ENCODE measurements at places on chromosomes 7 and 10.

DNA sequence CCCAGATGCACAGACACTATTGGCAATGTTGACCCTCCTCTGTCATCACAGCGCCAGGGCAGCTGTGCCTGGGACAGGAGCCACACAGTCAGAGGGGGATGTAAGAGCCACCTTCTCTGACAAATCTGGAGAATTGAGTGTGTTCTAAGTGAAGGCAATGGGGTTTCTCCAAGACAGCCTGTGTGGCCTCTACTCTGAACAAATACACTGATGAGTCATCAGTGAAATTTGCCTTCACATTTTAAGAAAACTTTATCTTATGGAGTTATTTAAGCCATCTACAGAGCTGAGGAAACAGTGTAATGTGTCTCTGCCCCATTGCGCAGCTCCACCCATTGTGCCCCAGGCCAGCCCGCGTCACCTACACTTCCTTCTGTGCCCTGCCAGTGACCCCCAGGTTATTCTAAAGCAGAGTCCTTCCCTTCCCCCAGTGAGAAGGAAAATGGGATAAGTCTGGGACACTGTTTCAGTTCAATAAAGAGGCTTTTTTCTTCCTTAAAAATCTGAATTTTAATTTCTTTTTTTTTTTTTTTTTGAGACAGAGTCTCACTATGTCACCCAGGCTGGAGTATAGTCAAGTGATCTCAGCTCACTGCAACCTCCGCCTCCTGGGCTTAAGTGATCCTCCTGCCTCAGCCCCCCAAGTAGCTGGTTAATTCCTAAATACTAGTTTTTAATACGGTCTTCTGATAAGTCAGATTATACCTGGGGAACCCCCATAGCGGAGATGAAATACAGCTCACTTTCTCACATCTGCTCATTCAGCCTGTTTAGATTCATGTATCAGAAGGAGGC, 21.8 kb downstream of the AKR1E2 start:
- no peak for DNase-seq

DNA sequence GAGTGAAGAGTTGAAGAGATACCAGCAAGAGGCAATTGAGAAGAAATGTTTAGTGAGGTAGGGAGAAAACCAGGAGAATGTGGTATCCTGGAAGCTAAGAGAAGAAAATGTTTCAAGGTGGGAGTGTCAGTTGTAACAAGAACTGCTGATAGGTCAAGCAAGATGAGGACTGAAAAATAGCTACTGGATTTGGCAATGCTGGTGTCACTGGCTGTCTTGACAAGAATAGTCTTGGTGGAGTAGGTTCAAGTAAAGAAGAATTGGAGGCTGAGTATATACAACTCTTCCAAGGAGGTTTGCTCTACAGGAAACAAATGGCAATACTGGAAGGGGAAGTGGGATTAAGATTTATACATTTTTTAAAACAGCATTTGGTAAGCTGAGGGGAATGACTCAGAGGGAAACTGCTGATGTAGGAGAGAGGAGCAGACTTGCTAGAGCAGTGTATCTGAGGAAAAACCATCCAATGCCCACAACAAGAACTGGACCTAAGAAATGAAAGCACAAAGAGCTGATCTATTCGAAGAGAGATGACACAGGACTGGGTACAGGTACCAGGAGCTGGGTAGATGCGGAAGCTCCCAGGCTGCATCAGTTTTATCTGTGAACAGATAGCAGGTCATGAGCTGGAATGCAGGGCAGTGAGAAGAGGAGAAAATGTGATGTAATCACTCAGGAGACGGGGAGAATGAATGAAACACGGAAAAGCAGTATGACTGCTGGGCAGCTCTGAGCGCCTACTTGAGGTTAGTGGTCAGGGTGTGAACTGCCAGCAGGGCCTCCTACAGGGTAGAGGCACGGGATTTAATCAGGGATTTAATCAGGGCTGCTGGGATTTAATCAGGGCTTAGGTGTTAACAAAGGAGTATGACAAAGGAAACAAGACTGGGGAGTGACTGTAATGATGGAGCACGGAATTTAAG, 34.5 kb downstream of the FAM25A start:
- no peak for DNase-seq

DNA sequence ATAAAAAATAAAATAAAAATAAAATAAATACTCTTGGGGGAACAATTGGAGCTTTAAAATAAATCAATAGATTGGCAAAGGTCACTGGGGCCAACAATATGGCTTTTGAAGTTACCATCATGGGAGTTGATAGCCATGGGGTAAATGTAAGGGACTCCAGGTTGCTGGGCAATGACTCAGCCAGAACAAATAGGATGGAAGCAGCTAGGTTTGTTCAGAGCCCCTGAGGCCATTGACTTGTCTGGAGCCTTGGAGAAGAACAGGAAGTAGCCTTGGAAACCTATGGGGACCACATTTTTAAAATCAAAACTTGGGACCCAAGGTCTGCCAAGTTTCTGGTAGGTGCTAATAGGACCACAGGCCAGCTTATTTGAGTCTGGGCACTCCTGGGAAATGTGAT, 20.2 kb upstream of the FRA10AC1 start:
- no peak for DNase-seq

DNA sequence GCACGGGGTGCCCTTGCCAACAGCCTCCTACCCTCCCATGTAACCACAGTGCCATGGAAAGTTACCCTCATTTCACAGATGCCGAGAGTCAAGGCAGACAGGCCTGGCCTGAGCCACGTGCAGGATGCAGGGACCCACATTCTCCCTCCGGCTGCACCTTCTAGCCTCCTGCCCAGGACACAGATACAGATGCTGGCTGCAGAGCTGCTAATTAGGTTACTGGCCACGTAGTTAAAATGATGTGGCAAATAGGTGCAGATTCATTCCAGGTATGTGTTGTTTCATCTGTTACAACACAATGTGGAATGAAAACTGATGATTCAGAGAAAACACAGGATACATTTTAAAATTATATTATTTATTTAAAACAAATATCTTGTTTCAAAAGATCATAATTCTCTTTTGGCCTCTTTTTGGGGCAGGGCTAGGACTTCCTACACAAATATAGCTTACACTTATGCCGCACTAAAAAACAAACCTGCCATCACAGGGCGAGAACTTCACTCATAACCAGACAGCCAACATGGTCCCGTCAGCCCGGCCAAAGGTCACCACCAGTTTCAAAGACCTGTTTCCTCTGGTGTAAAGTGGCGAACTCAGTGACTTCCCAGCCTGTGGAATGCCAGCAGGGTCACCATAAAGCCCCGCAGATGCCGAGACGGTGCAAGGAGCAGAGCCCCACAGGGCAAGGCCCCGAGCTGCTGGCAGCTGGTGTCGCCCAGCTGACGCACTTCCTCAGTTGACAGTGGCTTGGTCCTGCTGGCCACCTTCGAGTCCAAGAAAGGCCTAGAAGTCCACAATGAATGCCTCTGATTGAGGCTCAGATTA, 83.5 kb downstream of the TNS3 start:
- DNase-seq, result no peak

GRCh38 chr10:29313071-29313470, 24.2 kb downstream of the LYZL1 start:
- no peak for DNase-seq

GRCh38 chr7:140592964-140593671, 47.5 kb downstream of the DENND2A start:
- DNase-seq, result no peak

GRCh38 chr10:87752566-87752965, 65.5 kb downstream of the ATAD1 start:
- DNase-seq, result no peak

DNA sequence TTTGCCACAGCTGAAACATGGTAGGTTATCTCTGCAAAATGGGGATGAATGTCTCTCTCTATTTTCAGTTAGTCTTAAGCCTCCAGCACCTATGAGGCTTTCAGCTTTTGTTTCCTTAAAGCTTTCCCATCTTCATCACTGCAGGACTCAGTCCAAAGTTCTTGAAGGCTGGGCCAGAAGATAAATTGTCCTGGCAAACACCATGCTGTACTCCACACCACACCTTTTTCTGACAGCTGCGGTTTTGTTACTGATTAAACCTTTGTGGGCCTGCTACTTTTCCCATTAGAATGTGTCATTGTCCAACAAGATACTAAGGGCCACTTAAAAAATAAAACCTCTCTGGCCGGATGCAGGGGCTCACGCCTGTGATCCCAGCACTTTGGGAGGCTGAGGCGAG, 87.2 kb upstream of the A1CF start:
- DNase-seq, result no peak

- no peak for DNase-seq
Measured at GRCh38 chr10:2108496-2108895, 371.2 kb upstream of the ADARB2 start.

DNA sequence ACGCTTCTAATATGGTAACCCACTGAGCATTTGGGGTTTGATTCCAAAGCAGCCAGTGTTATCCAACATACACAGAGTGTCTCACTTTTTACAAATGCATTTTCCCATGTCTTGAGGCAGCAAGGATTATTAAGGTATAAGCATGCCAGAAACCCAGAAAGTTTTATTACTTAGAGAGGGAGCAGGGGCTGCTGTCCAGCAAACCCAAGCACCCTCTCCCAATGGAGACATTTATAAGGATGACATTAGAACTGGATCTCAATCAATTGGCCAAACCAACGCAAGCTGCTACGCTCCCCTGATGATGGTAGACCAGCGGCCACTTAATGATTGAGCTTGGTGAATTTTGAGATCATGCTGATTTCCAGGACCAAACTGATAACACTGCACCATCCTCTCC, 176.3 kb downstream of the FANK1 start:
- no peak for DNase-seq

- no peak for DNase-seq
Measured at GRCh38 chr7:101678658-101679057, 49.6 kb upstream of the MYL10 start.

- DNase-seq, result peak; percentile 90
Measured at GRCh38 chr7:18829858-18830285, 287.6 kb downstream of the TWIST1 start.

- DNase-seq, result no peak
Measured at GRCh38 chr7:29005406-29005805, 47.3 kb upstream of the TRIL start.

- DNase-seq, result peak; percentile 97
Measured at GRCh38 chr10:113103131-113103840, 153.2 kb downstream of the TCF7L2 start.

DNA sequence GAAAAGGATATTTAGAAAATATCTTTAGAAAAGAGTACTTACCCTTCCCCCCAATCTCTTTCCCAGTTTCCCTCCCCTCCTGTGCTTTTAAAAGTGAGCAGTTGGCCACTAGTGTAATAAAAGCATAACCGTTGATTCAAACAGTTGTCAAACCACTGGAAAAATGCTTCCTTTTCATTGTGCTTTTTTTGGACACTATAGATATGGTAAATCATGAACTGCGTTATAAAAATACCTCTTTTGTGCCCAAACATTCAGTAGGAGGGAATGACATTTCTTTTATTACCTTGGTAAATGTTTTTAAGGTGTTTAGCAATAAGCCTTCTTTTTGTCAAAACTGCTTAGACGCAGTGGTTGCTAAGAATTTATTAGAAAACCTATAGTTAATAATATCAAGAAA, 232.4 kb downstream of the SLC25A13 start:
- DNase-seq, result no peak

GRCh38 chr10:131031346-131031745, 280.2 kb downstream of the TCERG1L start:
- DNase-seq, result no peak

DNA sequence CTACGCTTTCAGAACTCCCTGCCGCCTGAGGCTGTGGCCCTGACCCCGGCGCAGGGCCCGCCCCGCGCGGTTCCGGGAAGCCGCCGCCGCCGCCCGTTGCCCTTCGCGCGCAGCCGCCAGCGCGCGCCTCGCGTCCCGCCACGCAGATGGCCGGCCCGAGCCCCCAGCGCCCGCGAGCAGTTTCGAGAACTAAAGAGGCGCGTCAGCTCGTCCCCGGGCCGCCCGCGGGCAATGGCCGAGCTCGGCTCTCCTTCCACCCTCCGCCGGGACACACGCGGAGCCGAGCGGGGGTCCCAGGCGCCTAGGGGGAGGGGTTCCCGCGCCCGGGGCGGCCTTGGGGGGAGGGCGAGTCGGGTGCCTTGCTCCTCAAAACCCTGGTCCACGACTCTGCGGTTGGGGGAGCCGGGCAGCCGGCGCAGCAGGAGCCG, 1.8 kb downstream of the HNRNPF start:
- DNase-seq, result no peak

DNA sequence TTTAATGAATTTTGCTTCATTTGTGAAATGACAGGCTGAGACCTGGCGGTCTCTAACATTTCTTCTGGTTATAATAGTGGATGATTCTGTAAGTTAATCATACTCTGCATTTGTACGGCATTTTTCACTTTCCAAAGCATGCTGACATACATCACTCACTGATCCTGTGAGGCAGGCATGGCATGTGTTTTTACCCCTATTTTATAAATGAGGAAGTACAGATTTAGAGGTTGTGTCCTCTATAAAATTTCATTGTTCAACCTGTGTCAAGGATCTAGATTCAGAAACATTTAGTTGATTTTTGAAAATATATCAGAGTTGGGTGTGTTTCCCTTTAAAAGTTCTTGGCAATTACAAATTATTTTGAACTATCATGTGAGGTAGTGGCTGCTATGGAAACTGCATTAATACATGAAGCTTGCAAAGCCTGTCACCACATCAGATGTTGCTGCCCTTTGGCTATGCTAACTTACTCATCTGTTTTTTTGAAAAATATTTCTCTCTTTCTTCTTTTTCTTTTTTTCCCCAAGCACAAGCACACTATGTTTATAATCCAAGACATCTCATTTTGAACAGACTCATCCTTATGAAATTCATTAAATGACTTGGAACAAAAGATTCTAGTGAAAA, 172.7 kb downstream of the GNAI1 start:
- peak; percentile 85 for DNase-seq

GRCh38 chr10:97464226-97464625, 18.3 kb downstream of the ZDHHC16 start:
- no peak for DNase-seq

DNA sequence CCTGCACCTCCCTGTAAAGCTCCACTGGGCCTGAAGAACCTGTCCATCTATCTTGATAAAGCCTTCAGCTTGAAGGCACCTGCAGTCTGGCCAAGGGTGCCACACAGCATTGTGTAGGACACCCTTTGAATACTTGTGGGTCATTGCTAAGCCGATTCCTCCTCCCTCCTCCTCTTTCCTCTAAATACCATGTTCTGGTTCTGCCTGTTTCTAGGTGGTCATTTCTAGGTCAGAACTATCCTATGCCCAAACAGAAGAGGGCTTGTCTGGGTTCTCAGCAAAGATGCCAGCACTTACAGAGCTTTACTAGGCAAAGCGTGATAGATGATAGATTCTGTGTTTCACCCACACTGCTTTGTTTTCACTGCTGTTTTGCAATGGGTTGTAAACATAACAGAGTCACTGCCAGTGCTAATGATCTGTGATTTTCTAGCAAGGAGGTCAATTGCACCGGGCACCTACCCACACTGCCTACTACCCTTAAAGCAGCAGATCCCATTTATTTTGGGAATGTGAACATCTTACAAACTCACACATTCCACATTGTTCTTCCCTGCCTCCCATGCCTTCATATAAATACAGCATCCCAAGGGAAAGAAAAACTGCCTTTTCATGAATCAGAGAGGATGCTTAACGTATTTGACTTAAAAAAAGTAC, 279.1 kb upstream of the PITRM1 start:
- no peak for DNase-seq

- no peak for DNase-seq
Measured at GRCh38 chr7:73438547-73439409, 5.2 kb downstream of the FZD9 start.

GRCh38 chr7:133117452-133117851, 35.6 kb upstream of the CHCHD3 start:
- DNase-seq, result no peak
